ENCODE measurements at places on chromosomes 5 and 9.

GRCh38 chr5:1139331-1140170 is 27.7 kb upstream of the SLC12A7 start:
- no peak for DNase-seq

- DNase-seq: no peak
These were observed 805.1 kb downstream of the NR2F1-AS1 start for GRCh38 chr5:92775711-92776615.

- DNase-seq: no peak
These were observed 103.3 kb downstream of the ARHGEF28 start for GRCh38 chr5:73729329-73729728.

DNA sequence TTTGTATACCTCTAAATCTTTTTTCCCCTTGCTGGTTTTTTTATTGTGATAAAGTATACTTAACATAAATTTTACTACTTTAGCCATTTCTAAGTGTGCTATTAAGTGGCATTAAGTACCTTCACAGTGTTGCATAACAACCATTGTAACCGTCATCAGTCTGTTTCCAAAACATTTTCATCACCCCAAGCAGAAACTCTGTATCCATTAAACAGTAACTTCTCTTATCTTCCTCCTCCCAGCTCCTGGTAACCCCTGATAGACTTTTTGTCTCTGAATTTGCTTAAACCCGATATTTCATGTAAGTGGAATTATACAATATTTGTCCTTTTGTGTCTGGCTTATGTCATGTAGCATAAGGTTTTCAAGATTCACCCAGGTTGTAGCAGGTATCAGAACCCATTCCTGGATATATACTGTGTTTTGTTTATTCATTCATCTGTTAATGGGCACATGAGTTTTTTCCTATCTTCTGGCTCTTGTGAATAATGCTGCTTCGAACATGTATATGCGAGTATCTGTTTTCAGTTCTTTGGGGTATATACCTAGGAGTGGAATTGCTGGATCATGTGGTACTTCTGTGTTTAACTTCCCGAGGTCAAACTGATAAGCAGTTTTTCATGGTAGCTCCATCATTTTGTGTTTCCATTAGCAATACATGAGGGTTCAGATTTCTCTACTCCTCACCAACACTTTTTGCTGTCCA is 66.4 kb downstream of the EHMT1 start:
- DNase-seq: no peak

DNA sequence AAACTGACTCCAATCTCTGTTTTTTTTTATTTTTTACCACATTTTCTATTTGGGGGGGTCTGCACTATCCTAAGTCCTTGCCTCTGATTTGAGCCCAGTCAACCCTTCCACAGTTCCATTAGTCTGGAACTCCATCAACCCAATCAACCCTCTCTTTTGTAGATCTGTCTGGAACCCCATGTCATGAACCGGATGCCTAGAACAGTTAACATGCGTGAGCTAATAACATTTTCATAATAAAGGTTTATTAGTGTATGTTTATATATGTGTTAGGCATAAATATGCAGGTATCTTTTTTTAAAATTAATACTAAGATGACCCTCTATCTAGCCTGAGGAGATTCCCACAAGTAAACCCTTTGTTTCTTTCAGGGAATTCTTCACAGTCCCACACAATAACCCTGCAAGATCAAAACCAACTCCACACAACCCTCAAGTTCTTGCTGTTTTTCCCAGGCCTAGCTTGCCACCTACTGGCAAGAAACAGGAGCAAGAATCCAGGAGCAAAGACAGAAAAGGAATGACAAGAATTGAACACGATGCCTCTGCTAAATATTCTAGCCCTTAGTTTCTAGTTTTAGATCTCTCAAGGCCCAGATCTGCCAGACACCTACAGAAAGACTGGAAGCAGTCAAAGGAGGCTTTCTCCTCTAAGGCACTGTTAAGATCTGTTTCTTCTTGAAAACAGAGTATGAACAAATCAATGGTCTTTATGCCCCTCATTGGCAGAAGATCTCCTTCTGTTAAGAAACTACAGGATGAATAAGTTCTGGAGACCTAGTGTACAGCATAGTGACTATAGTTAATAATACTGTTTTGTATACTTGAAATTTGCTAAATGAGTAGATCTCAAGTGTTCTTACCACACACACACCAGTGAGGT is 100.4 kb downstream of the TRIM36 start:
- no peak for DNase-seq

DNA sequence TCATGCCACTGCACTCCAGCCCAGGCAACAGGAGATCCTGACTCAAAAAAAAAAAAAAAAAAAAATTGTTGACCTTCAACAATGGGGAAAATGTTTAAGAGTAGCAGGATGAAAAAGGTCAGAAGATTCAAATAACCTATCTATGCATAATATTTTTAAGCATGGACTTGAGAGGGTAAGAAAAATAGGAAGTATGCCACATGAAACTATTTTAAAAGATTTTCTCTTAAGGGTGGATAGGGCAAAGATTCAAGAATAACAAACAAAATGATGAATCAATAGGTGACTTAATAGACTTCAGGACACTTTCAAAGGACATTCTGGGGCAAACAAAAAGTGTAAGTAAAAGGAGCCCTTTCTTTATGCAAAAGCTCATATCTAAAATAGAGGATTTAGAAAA is 3.2 kb downstream of the TEX48 start:
- DNase-seq: no peak

DNA sequence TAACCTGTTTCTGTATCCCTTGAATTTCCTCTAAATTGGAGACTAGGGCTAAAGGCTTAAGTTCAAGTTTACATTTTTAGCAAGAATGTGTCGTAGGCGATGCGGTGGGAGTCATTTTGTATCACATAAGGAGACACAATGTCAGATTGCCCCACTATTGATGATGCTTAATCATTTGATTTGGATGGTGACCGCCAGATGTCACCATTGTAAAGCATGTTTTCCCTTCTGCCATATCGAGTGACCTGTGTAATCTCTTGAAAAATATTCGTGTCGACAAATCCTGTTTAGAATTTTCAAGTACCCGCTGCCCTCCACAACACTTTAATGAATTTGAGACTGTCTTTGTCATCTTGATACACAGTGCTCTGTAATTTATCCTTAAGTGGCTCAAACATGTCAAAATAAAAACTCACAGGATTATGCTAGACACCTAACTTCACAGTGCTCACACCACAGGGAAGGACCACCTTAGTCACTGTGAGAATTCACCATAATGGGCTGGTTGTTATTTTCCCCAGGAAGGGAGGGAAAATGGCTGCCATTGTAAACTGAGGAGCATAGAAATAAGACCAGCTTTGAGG is 34.5 kb upstream of the SLC46A2 start:
- DNase-seq: no peak

DNA sequence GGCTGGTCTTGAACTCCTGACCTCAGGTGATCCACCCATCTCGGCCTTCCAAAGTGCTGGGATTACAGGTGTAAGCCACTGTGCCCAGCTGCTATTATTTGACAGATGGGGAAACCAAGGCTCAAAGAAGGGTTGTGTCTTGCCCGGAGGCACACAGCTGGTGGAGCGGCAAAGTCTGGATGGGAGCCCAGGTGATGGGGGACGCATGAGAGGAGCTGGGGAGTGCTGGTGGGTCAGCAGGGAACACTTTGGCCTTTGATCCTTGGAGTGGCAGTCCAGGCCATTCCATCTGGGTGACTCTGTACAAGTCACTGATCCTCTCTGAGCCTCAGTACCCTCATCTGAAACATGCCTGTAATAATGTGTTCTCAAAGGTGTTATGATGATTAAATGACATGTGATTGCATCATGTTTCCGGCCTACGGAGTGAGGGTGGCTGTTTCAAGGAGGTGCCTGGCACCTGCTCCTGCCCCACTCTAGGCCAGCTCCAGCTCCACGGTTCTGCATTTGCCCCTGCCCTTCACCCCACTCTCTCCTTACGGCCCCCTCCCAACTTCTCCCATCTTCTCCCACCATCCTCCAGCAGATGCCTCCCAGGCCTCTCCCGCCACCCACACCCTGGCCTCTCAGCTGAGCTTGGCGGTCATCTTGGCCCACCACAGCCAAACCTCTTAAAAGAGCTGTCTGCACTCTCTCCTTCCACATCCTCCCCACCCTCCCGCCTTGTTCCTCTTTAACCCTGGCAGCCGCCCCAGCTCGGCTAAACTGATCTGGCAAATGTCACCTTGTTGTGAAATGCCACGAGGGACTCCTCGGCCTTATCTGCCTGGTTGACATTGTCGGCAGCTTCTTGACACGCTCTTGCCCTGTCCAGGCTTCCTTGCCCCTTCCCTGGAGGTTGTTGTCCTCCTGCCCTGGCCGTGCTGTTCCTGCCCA is 5.5 kb upstream of the DBN1 start:
- no peak for DNase-seq

DNA sequence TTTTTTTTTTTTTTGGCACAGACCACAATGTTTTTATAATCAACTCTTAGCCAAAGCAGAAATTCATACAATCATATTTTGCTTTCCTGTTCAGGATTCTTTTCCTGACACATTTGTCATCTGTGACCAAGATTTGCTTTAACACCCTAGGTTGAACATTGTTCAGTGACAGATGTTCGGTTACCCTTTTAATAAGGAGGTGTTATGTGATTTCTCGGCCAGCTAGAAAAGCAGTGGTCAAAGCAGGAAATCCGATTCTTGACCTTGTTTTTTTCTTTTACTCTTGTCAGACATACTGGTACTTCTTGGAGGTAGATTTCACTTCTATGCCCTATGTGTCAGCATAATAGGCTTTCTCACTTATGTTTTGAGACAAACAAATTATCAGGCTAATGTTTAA is 335.3 kb upstream of the ACTBL2 start:
- DNase-seq: no peak

- DNase-seq: no peak
These were observed 663.2 kb upstream of the RGMB start for GRCh38 chr5:98110282-98110691.

GRCh38 chr5:96051401-96051830 is 89.8 kb upstream of the ELL2 start:
- DNase-seq: no peak

- no peak for DNase-seq
These were observed 514 bp downstream of the STOML2 start for GRCh38 chr9:35102465-35102768.

DNA sequence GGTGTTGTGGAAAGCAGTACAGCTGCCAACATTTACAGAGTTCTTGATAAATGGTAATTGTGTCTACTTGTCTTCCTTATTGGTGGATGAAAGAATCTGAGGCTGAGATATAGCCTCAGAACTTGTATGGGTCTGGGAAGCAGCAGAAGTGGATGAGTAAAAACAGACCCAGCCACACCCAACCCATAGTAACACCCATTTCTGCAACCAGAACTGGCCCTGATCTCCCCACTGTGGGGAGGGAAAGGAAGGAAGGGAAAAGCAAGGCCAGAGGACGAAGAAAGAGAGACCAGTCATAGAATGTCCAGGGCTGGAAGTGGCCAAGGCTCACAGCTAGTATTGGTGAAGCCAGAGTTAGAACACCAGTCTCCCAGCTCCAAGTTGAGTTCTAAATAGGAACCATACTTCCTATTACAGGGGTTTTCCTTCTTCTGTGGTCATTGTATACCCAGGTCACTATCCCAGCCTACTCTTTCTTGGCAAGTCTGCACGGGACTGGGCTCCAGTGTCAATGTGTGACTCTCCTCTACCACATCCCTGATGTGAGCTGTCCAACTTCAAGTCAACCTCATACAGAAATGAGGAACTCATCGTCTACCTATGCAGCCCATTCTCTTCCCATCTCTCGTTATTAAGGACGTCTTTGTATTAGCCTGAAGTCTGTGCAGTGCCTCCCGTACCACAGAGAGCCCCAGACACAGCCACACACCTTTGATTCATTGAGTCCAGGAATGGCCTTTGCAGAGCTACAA is 35.9 kb downstream of the ITK start:
- no peak for DNase-seq

GRCh38 chr5:87307796-87308423 is 40.2 kb downstream of the RASA1 start:
- no peak for DNase-seq

DNA sequence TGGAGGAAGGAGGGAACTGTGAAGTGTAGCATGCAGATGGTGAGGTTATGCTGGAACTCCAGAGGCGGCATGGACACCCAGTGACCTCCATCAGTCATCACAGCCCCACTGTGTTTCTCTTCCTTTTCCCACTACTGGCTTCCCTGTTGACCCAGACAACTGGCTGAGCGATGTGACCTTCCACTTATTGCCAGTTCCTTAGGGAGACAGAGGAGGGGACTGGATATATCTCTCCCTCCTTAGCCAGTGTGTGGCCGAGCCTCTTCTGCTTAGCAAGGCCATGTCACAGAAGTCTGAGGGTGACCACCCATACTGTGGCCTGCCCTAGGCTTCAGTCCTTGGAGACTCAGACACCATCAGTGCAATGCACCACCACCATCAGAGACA is 3.0 kb upstream of the PHYKPL start:
- no peak for DNase-seq

GRCh38 chr5:81506900-81507588 is 113.1 kb upstream of the ACOT12 start:
- DNase-seq: no peak

DNA sequence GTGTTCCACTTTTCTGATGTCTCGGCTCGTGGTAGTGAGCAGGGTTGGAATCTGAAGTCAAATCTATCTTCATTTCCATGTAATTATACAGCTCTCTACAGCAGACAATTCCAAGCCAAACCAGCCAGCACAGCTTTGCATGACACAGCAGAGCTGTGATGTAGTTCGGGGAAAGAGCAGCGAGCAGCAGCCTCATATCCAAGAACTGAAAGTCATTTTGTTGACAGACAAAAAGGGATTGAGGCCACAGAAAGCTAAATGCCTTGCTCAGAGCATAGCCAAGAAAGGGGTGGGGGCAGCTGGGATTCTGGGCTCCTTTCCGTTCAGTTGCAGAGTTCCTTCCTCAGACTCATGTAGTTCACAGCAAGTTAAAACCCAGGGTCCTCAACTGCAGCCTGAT is 32.1 kb downstream of the LCP2 start:
- no peak for DNase-seq

- no peak for DNase-seq
These were observed 2.3 kb downstream of the GRHPR start for GRCh38 chr9:37424686-37425297.

- no peak for DNase-seq
These were observed 546.7 kb upstream of the DMAC1 start for GRCh38 chr9:8346296-8346695.

DNA sequence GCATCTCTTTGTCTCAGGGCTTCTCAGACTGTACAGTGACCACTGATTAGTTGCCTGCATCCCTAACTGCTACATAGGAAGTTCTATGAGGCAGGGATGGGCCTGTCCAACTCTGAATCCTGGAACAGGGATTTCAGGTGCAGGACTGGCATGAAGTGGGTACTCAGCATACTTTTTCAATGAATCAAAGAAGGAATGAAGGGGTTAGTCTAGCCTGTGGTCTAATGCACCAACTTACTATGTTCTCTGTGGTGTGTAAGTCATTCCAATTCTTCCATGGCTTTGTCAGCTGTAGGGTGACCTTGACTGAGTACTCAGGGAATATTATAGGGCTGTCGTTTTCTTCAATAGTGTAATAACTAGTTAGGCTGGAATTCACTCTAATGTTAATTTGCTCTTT is 8.3 kb downstream of the COL15A1 start:
- no peak for DNase-seq

All from T follicular helper cell (primary cell).